Thoracic aorta (tissue), 2 donors: ENCODE measurements at places on chromosomes 7 and 10.

DNA sequence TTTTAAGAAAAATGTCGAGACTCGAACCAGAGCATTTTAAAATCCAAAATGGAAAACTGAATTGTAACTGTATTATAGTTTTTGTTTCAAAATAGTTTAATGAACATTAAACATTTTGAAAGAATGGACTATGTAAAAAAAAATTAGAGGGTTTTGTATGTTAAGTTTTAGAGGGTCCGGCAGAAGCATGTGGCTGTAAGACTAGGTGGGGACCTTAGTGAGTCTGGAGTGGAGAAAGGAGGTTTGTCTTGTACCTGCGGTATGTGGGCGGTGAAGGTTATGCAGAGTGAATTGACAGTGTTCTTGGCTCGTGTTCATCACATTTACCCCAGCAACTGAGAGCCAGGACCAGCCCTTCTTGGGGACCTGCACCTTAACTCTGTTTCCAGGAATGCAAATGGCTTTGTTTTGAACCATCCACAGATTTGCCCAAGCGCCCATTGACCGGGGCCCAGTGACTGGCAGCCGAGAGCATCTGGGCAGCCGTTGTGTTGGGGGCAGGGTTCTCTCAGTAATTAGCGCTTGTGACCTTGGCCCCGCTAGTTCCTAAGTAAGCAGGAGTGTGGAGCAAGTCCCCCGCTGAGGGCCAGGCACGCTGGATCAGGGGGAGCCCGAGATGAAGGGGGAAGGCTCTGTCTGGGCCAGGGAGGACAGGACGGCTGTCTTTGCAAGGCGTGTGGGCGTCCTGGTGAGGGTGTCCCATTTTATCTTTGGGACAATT is 1.4 kb upstream of the KLF6 start:
- H3K27me3 ChIP-seq, result no peaks in the 10 kb centered on the region
- H3K4me1 ChIP-seq, result no peaks in the 10 kb centered on the region
- peaks cover 6% of the 10 kb centered on the region for H3K36me3 ChIP-seq
- peak overlapping the region; percentile 81 for H3K4me3 ChIP-seq
- H3K27ac ChIP-seq, result peak overlapping the region; percentile 98
- no peak for DNase-seq

GRCh38 chr10:26628395-26628794 is 69.1 kb upstream of the PDSS1 start:
- no peaks in the 10 kb centered on the region for H3K4me1 ChIP-seq
- DNase-seq, result no peak
- peaks cover 4% of the 10 kb centered on the region for H3K27me3 ChIP-seq
- no peak overlapping the region for H3K4me3 ChIP-seq
- no peak overlapping the region for H3K27ac ChIP-seq

- no peaks in the 10 kb centered on the region for H3K36me3 ChIP-seq
- no peak overlapping the region for H3K27ac ChIP-seq
- H3K4me3 ChIP-seq, result no peak overlapping the region
- no peak for DNase-seq
- H3K27me3 ChIP-seq, result no peaks in the 10 kb centered on the region
Observed at GRCh38 chr10:15320522-15321203, 50.4 kb downstream of the FAM171A1 start.

- no peaks in the 10 kb centered on the region for H3K4me1 ChIP-seq
- no peak for DNase-seq
- H3K36me3 ChIP-seq, result no peaks in the 10 kb centered on the region
- no peak overlapping the region for H3K4me3 ChIP-seq
- H3K27me3 ChIP-seq, result no peaks in the 10 kb centered on the region
Observed at GRCh38 chr7:106756884-106757283, 95.9 kb upstream of the CCDC71L start.

GRCh38 chr10:36344240-36345174 is 702.4 kb upstream of the FZD8 start:
- no peaks in the 10 kb centered on the region for H3K36me3 ChIP-seq
- H3K27me3 ChIP-seq, result no peaks in the 10 kb centered on the region
- H3K27ac ChIP-seq, result no peak overlapping the region
- DNase-seq, result no peak
- peaks cover 30% of the 10 kb centered on the region for H3K4me1 ChIP-seq

DNA sequence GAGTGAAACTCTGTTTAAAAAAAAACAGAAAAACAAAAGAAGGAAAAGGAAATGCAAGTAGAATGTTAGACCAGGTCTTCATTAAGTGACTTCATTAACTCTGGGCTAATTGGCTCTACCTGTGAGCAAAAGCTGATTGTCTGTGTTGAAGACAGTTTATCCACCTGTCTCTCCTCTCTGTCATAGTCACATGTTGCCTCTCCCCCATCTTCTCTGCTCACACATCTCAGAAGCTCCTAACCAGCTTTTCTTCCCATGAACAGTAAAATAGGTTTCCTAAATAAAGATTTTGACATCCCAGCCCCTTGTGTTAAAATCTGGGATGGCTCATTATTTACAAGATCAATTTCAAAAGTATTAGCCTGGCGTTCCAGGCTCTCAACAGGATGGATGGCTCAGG is 222.7 kb downstream of the CACNB2 start:
- peaks cover 13% of the 10 kb centered on the region for H3K4me1 ChIP-seq
- no peak for DNase-seq
- no peak overlapping the region for H3K27ac ChIP-seq

DNA sequence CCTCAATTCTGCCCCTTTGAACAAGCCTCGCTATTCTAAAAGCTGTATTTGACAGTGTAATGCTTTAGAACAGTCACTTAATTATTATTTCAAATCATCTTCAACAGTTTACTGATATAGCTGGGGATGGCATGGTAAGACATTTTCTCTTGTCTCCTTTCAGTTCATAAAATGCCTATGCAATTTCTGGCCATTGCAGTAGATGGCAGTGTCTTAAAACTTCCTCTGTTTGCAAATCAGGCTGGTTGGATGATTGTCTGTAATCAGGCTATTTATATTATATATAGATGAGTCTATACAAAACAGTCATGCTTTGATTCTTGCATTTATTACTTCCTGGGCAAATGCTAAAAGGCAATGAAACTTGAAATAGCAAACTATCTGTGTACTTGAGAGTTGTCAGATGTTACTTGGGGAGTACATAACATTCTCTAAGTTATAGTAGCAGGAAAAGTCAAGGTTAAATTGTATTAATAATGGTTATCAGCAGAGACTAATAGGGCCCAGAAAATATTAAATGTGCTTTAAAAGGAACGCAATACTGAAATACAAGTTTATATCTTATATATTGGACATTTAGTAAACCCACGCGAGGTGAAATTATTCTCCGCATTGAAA is 55.5 kb upstream of the LHFPL3 start:
- no peak overlapping the region for H3K27ac ChIP-seq
- H3K27me3 ChIP-seq, result no peaks in the 10 kb centered on the region
- H3K4me1 ChIP-seq, result no peaks in the 10 kb centered on the region
- H3K36me3 ChIP-seq, result no peaks in the 10 kb centered on the region

DNA sequence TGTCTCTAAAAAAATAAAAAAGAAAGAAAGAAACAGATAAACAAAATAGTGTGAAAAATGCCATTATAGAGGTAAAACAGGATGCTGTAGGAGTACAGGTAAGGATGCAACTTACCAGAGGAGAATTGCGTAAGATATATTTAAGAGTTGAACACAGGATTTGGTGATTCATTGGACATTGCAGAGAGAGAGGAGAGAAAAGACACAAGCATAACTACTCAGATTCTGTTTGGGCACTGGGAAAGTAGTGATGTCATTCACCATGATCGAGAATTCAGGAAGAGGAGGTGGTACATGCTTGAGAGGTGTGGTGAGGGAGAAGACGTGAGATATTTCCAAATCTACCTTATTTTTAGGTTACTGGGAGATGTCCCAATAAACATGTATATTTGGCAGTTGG is 97.6 kb downstream of the AASS start:
- no peaks in the 10 kb centered on the region for H3K4me1 ChIP-seq
- no peak overlapping the region for H3K4me3 ChIP-seq
- H3K27ac ChIP-seq, result no peak overlapping the region
- H3K36me3 ChIP-seq, result no peaks in the 10 kb centered on the region
